ENCODE measurements at places on chromosomes 4 and X.

DNA sequence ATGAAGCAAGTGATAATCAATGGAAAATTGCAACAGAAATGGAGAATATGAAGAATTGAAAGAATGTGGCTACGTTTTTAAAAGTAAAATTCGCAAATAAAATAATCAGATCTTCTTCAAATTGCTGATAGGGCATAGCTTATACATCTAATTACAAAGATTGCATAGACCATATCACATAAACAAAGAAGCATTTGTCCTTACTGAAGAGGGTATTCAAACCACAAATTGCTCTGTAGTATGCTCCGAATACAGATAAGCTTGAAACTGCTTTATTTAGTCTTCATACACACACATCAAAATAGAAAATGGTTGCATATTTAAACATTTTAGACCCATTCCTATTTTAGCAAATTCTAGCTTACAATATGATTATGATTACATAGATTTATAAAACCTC, 206.7 kb upstream of the SLIT2 start:
- DNase-seq, result no peak

DNA sequence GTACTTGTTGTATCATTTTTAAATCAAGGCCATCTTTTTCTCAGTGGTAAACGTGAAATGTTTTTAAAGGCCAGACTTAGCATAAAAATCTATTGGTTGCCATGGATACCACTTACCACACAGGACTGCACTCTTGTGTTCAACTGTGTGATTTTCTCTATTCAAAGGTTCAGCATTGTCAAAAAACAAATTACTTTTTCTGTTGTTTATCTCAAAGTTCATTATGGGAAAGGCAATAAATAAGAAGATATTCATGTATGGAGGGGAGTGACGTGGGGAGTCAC, 231.0 kb upstream of the GATB start:
- DNase-seq, result no peak

GRCh38 chr4:56909086-56909894, 1.6 kb downstream of the REST start:
- peak; percentile 7 for DNase-seq

DNA sequence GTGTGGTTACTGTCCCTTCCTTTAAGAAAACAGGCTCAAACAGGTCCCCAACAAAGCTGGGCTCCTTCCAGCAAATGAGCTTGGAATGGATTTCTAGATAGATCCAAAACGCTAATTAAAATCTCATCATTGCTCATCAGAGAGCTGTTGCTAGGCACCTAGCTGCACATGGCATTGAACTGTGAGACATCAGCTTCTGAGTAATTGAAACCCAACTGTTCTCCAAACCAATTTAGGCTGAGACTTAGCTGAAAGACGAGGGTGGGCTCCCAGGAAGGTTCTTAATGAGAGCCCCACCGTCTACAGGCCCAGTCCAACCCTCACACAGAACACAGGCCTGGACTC, 59.1 kb downstream of the FAM184B start:
- no peak for DNase-seq

- DNase-seq, result no peak
Observed at GRCh38 chr4:102730968-102731533, 29.7 kb downstream of the MANBA start.

Measured in smooth muscle cell of the brain vasculature (primary cell).